ENCODE measurements at places on chromosomes 11 and 22. TPM values are rescaled to one million over a fixed set of nuclear protein-coding genes. Genes with fewer than 3 reads are reported as not detected.

Gene MRGPRX3
- total RNA-seq, result not detected

Gene PRAME
- not detected for total RNA-seq

Gene MUC5B
- total RNA-seq, result not detected

Gene TEAD1
- 0.59 TPM for total RNA-seq

Gene MPZL2
- total RNA-seq, result 6.1 TPM

Gene ART1
- not detected for total RNA-seq

Gene OR6T1
- not detected for total RNA-seq

Gene PHLDA2
- total RNA-seq, result 3.5 TPM

Gene ADM2
- 7.0 TPM for total RNA-seq

Gene CLNS1A
- total RNA-seq, result 173 TPM

Gene UPK3A
- total RNA-seq, result not detected

Gene SHANK2
- not detected for total RNA-seq

Gene UPB1
- total RNA-seq, result not detected

Gene GPR83
- 0.19 TPM for total RNA-seq

Gene SLC37A2
- total RNA-seq, result 0.30 TPM

Gene SERPINH1
- 20.6 TPM for total RNA-seq

Gene CASP12
- total RNA-seq, result not detected

Gene KCNJ1
- total RNA-seq, result not detected

Gene WBP2NL
- 0.42 TPM for total RNA-seq

Gene TPBGL
- 0.19 TPM for total RNA-seq

Gene GGT1
- total RNA-seq, result 42.0 TPM

Gene MN1
- 0.04 TPM for total RNA-seq

Gene OR51E2
- not detected for total RNA-seq

Gene FXYD6
- total RNA-seq, result 0.10 TPM

Gene ISX
- total RNA-seq, result not detected

Gene IFITM10
- total RNA-seq, result 1.2 TPM

Gene MYOD1
- total RNA-seq, result not detected

Gene TUBA8
- 0.44 TPM for total RNA-seq

Gene SLC7A4
- 0.61 TPM for total RNA-seq

Gene LRRC74B
- not detected for total RNA-seq

Gene SMC1B
- 0.55 TPM for total RNA-seq

Gene IL18
- not detected for total RNA-seq

Gene CSRP3
- total RNA-seq, result not detected

Gene ST14
- not detected for total RNA-seq

Gene TMEM86A
- 1.1 TPM for total RNA-seq

Gene APOBEC3B
- 10.4 TPM for total RNA-seq

Gene KCNK7
- total RNA-seq, result 0.34 TPM

Gene FAM111A
- 71.2 TPM for total RNA-seq

Gene VSIG2
- total RNA-seq, result 0.25 TPM

Gene PHOX2A
- total RNA-seq, result not detected

Gene SCN2B
- total RNA-seq, result not detected

Gene CCDC157
- 3.3 TPM for total RNA-seq

Gene KCTD14
- total RNA-seq, result not detected

Gene APLNR
- total RNA-seq, result not detected

Gene ALX4
- total RNA-seq, result not detected

Gene KRTAP5-11
- total RNA-seq, result not detected

Gene FUT4
- total RNA-seq, result 7.0 TPM

Gene NARS2
- 29.6 TPM for total RNA-seq

Gene TCN2
- total RNA-seq, result not detected

Gene MIOX
- total RNA-seq, result 0.17 TPM

Gene SOX10
- not detected for total RNA-seq

Gene HMGXB4
- total RNA-seq, result 35.9 TPM
